ENCODE measurements at places on chromosomes 3 and 15.

- DNase-seq, result no peak
Observed at GRCh38 chr3:4047366-4047765, 248.1 kb downstream of the LRRN1 start.

DNA sequence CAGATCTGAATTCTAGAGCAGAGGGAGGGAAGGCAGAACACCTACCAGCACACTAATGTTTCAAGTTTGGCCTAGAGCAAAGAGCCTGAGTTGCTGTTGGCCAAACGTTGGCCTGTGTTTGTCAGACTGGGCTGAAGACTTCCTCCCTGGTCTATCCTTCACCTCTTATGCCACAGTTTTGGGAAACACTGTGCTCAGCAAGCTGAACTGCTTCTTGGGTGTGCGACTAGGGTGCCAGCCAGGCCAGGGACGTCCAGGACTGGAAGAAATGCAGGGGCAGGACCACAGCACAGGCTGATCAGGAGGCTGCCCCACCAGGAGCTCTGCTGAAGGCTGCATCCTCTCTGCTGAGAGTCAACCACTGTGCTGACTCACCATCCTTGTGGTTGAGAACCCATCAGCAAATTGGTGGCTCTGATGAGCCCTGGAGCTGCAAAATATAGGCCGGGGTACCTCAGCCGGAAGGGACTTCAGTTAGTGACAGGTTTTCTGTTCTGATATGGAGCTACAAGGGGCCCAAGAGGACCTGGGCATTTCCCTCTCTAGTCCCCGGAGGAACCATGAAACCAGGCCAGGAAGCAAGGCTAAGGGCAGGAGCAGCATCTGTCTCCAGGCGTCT lies 131.6 kb upstream of the RASGRP1 start:
- no peak for DNase-seq

DNA sequence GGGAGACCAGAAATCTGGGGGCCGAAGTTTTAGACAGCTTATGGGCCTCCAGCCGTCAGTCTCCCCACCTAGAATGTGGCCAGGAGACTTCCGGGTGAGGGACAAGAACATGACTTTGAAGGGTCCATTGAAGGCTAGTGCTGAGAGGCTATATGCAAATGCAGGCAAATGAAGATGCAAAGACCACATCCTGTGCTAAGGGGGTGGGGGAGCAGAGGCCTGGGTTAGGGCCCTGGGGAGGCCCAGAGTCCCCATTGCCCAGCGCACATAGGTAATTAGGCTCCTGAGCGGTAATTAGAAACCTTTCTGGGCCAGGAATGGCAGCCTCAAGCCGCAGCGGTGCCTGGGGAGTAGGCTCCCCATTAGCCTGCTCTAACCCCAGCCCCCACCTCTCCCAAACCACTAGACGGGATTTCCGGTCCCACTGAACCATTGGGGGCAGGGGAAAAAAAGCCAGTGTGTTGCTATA lies 6.8 kb downstream of the CSK start:
- DNase-seq, result no peak

GRCh38 chr3:78497767-78498166 lies 1270.0 kb downstream of the ROBO1 start:
- no peak for DNase-seq

DNA sequence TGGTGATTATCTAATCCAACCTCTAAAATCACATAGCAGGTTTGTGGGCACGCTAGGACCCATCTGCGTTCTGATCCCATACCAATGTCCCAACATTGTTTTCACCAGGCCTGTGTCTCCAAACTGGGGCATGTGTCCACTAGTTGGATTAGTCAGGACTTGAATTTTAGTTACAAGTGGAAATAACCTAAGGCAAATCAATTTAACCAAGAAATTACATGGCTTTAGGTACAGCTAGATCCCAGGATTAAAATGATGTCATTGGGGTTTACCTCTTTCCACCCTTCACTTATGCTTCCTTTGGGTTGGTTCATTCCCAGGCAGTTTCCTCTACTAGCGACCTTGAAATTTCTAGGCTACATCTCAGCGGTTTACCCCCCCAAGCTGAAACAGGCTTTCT lies 47.2 kb upstream of the PXYLP1 start:
- DNase-seq, result no peak

DNA sequence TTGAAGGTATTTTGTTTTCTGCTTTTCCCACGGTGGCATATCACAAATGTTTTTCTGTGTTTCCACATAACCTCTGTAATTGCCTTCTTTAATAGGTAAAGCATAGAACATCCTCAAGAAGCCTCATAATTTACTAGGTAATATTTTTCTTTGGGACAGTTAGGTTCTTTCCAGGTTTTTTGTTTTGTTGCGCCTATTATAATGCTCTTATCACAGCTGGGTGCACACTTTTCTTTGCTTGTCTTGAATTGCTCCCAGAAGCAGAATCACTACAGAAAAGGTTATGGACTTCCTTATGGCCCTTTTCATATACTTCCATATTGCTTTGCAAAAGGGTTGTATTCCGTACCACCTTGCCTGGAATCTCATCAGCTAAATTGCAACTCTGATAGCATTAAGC lies 213.5 kb downstream of the RYR3 start:
- DNase-seq, result no peak

DNA sequence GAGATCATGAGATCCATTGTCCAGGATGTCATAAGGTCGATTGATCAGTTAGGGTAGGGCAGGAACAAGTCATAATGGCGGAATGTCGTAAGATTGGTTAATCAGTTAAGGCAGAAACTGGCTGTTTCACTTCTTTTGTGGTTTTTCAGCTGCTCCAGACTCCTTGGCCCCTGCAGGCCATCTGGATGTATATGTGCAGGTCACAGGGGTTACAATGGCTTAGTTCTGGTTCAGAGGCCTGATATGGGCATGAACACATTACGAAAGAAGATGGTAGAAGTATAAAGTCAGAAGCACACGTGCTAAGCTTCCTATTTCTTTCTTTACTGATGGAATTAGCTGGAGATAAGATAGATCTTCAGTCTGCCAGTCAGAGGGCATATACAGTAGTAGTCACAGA lies 315.4 kb upstream of the LRRC3B start:
- no peak for DNase-seq

All from 8988T (cell line).